ENCODE measurements at places on chromosomes 7 and 10.

GRCh38 chr7:70761711-70762328 is 370.1 kb upstream of the GALNT17 start:
- DNase-seq: no peak

DNA sequence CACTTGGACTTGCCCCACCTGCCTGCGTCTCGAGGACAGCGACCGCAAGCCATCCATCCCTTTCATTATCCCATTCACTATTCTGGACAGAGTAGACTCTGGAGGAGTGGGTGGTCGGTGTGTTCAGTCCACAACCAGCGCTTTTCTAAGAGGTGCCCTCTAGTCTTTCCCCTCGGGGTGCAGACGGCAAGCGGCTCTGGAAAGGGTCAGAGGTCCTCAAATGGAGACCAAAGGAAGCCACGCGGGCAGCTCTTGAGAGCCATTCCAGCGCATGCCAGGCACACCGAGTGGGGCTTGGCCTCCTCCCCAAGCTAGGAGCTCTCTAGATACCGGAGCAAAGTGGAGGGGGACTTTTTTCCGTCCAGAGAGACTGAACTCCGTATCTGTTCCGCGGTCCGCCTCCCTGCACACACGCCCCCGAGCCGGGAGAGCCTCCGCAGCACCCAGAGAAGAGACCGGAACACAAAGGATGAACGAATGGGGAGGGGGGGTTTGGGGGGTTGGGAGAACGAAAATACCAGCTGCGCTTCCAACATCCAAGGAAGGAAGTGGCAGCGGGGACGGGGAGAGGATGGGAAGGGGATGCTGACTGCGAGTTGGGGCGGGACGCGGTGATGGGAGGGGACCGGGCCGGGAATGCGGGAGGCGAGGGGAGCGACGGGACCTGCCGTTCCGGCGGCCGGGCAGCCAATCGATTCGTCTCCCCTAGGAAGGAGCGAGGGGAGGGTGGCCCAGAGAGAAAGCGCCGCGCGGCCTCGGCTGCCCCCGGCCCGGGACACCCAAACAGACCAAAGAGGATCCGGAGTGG is 515 bp downstream of the GSDME start:
- no peak for DNase-seq

- DNase-seq: no peak
These were observed 256.7 kb downstream of the DPP6 start for GRCh38 chr7:154308928-154309327.

GRCh38 chr10:43342279-43343125 is 28.9 kb upstream of the FXYD4 start:
- DNase-seq: no peak

DNA sequence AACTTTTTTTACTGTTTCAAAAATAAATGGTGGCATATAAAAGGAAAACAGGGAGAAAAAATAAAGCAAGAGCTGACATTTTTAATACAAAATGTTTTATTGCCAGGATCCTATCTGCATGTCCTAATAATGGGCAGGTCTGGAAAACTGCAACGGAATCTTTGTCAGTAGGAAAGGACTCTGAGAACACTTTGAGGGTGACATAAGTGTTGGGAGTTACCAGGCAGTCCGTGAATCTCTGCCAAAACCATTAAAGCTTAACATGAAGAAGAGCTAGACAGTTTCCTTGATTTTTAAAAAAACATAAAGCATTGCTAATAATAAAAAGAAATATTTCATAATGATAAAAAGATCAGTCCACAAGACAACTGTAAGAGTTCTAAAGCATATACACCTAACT is 80.7 kb downstream of the AGMO start:
- DNase-seq: no peak

DNA sequence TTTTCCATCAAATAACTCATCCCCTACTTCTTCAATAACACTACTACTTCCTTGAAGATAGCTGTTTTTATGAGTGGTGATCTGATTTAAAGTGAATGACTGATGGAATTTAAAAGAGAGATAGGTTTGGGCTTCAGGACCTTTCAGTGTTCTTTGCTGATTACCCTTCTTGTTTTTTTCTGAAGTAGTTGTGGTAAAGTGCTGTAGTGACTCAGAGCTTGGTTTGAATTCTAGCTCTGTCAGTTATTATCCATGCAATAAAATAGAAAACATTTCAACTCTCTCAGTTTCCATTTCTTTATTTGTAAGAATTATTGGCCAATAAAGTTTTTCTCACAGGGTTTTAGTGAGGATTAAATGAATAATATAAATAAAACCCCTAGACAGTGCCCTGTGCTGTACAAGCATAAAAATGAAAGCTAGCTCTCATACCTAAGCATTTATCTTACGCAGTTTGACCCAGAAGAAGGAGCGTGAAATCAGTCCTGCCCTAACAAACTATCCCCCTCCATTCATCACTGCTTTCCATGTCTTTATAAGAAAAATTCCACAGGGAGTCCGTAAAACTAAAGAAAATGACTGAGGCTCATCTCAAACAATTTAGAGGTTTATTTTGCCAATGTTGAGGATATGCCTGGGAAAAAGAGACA is 25.1 kb upstream of the AKAP9 start:
- no peak for DNase-seq

DNA sequence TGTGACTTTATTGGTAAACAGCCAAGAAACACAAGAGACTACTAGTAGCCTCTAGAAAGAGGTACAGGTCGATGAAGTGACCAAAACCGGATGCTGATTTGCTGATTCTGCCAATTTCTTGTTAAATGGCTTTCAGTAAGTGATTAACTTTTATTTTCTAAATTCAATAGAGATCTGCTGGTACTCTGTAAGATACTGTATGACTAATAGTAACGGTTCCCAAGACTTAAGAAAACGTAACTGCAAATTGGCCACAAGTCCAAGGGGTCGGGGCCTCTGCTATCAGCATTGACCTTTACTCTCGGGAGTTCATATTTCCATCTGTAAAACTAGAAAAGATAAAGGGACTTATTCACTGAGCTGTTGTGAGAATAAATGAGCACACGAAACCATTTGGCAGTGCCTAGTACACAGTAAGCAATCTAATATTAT is 1.4 kb downstream of the FAM3C start:
- DNase-seq: no peak

DNA sequence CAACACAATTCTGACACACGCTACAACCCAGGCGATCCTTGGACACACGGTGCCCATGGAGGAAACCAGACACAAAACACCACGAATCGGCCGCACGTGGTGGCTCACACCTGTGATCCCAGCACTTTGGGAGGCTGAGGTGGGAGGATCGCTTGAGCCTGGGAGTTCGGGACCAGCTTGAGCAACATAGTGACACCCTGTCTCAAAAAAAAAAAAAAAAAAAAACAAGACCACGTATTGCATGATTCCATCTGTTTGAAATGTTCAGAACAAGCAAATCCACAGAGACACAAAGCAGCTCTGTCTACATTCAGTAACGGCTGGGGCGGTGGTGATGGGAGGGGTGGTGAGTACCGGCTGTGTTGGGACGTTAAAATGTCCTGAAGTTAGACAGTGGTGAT is 25.2 kb downstream of the ADAP1 start:
- DNase-seq: no peak

- DNase-seq: no peak
These were observed 38.4 kb upstream of the NPFFR1 start for GRCh38 chr10:70321897-70322890.

DNA sequence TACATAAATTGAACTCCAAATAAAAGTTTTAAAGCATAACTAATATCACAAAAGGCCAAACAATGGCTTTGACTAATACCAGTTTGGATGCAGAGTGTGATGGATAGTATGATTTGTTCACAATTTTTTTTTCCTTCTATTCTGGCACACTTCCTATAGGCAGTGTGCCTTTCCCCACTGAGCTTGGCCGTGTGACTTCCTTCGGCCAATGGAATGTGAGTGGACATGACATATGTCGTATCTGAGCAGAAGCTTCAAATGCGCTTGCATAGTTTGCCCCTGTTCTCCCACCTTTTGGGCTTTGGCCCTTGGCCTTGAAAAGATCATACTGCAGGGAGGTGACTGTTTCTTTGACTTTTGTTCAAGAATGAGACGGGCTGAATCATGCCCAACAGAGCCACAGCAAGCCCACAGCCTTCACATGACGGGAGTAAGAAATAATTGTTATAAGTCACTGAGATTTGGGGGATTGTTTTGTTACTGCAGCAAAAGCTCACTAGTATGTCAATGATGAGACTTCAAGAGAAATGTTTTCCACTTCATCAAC is 279.9 kb upstream of the NEBL start:
- DNase-seq: no peak

DNA sequence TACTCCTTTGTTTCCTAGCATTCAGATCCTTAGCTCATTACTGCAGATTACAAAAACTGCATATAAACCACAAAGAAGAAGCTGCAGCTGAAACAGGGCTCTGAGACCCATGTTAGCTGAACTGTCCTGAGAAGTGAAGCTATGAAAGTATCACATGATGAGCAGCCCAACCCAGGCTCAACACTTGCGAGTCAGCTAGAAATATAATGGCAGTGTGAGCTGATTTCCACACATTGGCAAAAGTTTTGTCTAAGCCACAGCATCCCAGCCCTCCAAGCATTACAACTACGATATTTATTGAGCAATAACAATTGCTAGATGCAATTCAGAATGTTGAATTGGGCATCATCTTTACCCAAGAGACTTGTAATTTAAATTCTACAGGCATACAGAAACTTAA is 34.5 kb upstream of the SKAP2 start:
- no peak for DNase-seq

DNA sequence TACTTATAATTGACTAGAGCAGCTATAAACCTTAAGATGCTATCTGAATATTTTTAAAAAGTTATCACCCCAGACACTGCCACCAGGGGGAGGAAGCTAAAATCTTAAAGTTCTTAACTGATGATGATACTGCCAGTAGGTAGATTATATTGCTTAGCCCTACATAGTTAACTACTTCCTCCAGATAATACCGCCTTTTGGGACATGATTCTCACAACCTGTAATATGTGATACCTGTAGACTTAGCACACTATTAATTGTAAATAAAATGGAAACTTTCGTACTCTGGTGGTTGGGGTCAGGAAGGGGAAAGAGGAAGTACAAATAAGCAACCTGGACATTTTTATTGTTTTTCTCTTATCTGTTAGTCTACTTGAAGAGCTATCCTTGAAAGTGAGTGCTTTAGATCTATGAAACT is 268.9 kb downstream of the ADK start:
- DNase-seq: no peak

- no peak for DNase-seq
These were observed 47.2 kb downstream of the LRRC20 start for GRCh38 chr10:70335246-70335613.
